ENCODE measurements at places on chromosomes 13 and 19.

DNA sequence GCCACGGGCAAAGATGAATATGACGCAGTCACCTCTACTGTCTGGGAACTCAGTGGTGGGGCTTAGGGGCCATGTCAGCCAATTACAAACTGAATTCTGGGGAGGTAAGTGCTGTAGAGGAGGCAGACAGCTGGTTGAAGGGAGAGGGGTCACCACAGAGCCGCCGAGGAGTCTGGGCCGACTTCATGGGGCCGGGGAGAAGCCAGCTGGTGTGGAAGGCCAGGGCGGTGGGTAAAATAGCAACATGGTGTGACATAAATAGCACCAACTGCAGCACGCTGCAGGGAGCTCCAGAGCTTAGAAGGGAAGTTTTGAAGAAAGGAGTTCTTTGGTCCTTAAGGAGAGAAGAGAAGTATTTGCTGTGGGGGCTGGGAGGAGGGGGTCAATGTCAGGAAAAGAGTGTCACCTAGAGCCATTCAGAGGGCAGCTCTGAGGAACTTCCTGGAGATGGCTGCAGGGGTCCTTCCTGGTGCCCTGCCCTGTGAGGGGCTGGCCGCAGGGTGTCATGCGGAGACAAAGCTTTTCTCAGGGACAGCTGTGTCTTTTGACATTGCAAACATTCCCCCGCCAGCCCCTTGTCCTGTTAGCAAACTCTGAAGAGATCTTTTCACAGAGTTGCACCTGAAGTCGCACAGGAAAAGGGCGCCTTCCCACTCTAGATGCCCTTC lies 6.4 kb downstream of the METTL21C start:
- DNase-seq, result no peak

DNA sequence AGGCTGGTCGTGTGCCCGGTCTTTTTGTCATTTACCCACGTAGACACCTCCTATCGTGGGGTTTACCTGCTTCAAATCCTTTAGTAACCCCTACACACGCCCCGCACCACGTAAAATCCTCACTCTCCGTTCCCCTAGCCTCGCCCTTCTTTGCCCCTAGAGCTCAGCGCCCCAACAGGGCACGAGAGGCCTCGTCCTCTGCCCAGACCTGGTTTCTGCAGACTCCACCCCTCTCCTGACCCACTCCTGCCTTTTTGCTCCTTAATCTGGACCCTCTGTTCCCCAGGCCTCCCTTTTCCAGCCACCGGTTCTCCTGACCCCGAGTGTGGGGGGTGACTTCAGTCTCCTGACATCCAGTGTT lies 412 bp downstream of the ZNF528 start:
- no peak for DNase-seq

- DNase-seq, result no peak
Measured at GRCh38 chr19:50325310-50326100, 3.7 kb downstream of the KCNC3 start.

DNA sequence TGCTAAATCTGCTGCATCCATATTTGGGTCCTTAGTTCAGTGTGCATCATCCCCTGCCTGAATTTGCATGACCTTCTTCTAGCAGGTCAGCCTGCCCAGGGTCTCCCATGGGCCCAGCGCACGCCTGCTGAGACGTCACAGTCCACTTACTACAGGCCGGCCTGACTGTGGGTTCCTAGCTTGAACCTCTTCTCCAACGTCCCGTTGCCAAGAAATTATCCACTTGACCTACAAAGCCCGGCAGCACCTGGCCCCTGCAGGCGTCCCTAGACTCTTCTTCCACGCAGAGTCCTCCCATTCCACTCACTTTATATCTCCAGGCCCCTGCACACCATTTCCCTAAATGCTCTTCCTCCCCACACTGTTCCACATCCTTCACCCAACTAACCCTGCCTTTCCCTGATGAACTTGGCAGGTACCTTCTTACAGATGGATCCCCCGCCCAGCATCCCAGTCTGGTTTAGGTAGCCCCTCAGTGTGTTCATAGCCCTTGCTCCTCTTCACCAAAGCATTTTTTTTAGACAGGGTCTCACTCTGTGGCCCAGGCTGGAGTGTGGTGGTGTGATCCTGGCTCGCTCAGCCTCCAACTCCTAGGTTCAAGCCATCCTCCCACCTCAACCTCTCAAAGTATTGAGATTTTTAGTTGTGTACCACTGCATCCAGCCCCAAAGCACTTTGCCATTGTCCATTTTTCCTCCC lies 155.0 kb upstream of the SOX1 start:
- DNase-seq, result peak; percentile 52

GRCh38 chr19:1259876-1260748 lies 9.0 kb upstream of the CIRBP start:
- peak; percentile 90 for DNase-seq

- no peak for DNase-seq
Measured at GRCh38 chr13:43136920-43137575, 113.7 kb downstream of the DNAJC15 start.

- DNase-seq, result no peak
Measured at GRCh38 chr19:19427944-19428343, 22.5 kb downstream of the GATAD2A start.

DNA sequence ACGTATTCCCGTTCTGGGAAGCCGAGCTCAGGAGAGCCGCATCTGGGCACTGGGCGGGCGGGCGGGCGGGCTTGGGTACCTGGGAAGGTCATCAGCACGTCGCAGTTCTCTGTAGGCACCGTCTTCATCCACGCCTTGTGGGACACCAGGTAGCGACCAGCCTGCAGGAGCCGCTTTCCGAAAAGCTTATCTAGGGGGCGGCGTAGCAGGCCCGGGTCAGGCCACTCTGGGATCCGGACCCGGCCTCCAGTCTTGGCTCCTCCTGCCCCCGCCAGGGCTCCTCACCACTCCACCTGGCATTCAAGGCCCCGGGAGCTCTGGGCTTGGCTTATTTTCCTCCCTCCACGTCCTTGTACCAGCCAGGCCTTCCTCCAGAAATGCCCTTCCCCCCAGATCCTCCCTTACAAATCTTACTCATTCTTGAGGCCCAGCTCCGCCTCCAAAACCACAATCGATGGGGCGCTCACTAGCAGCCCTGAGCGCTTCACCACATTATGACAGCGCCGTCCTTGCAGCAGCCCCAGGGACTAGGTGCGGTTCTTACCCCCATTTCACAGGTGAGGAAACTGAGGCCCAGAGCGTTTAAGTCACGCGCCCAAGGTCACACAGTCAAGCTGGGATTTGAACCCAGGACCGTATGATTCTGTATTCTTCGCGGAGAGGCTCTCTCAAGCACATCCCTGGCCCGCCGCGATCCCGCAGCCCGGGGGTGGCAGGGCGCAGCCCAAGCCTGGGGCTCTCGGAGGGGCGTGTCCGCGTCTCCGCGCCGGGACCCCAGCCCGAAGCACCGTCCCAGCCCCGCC lies 843 bp downstream of the ANO8 start:
- no peak for DNase-seq

- DNase-seq, result no peak
Measured at GRCh38 chr13:110245416-110245899, 61.5 kb downstream of the COL4A1 start.

GRCh38 chr13:101681834-101682233 lies 229.4 kb downstream of the ITGBL1 start:
- DNase-seq, result no peak

DNA sequence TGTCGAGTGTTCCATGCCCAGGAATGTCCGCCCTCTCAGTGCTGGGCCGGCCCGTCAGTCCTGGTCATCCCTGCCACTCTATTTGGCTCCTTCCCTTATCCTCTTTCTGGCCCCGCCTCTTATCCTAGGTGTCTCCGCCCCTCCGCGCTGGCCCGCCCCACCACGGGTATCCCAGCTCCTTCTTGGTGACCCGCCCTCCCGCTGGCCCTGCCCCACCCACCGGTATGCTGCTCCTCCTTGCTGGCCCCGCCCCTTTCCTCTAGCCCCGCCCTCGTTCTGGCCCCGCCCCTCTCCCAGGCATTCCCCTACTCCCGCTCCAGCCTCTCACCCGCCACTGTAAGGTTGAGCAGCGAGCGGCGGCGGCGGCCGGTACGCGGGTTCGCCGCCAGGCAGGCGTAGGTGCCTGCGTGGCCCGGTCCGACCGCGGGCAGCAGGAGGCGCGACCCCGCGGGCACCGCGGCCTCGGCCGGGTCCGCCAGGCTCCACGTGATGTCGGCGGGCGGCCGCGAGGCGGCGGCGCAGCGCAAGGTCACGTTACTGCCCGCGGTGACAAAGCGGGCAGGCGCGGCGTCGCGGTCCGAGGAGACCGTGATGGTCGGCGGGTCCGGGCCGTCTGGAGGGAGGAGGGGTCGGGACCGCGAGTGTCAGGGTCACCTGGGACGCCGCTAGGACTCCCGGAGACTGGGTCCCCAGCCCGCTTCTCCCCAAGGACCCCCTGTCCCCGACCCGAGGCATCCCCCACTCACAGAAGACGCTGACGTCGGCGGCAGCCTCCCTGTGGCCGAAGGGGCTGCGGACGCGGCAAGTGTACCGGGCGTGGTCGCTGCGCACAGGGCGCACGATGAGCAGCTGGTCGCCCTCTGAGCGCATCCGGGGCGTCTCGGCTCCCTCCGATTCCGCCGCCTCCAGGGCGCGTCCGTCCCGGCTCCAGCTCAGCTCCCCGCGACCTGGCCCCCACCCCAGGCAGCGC lies 2.0 kb downstream of the VSIG10L start:
- peak; percentile 99 for DNase-seq

DNA sequence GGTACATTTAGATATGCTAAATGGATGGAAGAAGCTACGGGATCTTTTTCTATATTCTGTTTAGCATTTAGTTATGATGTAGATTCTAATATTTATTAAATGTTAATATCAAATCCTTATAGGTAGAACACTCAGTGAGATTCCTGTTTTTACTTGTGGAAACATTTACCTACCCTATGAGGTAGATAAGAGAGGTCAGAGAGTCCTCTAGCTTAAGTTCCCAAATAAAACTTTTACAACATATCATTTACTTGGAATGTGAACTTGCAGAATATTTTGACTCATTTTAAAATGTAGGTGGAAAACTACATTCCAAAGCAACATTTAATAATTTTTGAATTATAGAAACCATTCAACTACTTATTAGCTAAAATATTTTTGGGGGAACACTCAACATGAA lies 63.7 kb downstream of the UBL3 start:
- no peak for DNase-seq

GRCh38 chr13:20217168-20217567 lies 15.0 kb downstream of the GJB6 start:
- no peak for DNase-seq

DNA sequence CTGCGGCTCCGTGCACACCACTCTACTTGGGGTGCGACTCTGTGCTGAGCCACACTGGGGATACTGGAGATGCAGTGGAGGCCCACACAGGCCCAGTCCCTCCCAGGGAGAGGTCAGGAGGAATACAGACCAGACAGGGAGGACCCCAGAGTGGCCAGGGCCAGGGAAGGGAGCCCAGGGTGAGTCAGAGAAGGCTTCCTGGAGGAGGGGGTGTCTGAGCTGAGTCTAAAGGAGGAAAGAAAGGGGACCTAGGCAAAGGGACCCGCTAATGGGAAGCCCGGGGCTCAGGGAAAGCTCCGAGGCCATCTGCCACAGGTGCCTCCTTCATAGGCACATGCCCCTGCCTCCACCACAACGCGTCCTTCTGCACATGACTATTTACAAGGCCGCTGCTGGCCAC lies 13.3 kb upstream of the PRKD2 start:
- DNase-seq, result no peak

DNA sequence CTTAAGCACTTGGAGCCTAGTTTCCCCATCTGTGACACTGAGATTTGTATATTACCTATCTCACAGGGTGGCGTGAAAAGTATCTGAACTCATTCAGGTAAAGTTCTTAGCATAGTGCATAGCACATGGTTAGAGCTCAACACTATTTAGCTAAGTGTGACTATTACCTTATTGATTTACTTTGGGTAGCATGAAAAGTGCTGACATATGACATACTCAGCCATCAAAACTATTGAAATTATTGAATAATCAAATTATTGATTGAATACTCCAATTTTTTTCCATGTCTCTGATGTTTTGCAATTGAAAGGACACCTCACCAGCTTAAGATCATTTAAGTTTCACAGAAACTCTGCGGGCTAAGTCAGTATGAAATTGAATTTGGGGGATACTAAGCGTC lies 715.0 kb downstream of the EFNB2 start:
- DNase-seq, result no peak

DNA sequence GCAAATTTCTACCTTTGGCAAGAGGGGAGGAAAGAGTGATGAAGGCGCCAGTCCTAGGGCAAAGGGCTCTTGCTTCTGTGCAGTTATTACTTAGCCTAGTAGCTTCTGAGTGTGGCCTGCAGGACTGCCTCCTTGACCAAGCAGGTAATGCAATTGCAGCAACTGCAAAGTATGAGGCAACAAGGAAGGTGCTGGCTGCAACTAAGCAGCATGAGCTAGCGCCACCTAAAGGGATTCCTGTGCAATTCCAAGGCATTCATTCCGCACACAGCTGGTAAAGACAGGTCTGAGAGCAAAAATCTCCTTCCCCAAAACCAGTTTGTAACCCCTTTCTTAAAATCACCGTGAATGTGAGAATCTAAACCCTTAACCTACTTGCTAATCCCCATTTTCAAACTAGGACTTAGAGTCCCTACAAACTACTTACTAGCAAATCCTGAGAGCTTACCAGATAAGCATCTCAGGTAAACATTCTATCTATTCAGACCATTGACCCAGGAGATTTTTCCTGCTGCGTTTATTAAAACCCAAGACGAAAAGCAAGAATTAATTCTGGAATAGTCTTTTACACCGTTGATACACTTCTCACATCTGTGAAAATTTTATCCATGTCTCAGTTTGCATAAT lies 62.9 kb downstream of the DCT start:
- DNase-seq, result no peak

DNA sequence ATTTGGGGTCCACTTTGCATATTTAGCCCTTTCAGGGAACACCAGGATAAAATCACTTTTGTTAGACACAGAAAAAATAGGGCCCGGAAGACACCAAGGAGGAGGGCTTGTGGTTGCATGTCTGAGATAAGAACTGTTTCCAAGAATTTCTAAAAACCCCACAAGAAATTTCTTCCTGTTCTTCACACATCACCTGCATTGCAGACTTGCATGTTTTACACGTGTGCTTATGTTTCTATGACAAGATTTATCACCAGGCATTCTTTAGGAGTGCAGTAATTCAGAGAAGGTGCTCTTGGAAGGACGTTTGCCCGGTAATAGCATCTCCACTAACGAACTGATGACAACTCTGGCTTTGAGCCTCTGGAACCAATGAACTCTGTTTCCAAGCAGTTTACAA lies 7.1 kb upstream of the ACTL9 start:
- no peak for DNase-seq

DNA sequence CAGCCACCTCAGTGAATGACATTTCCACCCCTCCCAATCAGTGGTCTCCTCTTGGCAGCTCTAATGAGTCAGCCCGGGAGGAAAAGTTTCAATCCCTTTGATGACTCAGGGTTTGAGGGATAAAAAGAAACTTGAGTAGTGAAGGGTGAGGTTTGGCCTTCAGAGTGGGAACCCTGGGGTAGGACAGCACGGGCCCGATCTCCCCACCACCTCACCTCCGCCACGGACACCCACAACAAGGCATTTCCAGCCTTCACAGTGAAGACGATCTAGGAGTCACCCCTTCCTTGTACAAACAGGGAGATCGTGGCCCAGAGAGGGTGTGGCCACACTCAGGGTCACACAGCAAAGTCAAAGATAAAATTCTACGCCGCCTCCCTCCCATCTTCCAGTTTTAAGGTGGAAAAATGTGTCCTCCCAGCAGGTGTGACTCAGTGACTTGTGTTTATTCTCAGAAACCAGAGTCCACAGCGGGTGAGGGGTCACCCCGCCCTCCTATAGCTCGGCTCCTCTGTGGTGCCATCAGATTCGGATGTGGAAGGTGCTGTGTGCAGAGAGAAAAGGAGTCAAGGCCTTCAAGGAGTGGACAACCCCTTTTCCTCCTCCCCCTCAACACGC lies 12.3 kb downstream of the CIB3 start:
- DNase-seq, result no peak
